Activated CD8-positive, alpha-beta T cell treated with anti-CD3 and anti-CD28 coated beads for 36 hours (primary cell): ENCODE measurements at places on chromosomes 16 and 17.
A peak's percentile ranks its signal among the peaks of the same experiment; 100 is the strongest.

- no peak for DNase-seq
Observed at GRCh38 chr17:14593956-14594355, 293.1 kb downstream of the HS3ST3B1 start.

- DNase-seq, result peak; percentile 61
Observed at GRCh38 chr17:41486809-41487530, 2.7 kb downstream of the KRT36 start.

DNA sequence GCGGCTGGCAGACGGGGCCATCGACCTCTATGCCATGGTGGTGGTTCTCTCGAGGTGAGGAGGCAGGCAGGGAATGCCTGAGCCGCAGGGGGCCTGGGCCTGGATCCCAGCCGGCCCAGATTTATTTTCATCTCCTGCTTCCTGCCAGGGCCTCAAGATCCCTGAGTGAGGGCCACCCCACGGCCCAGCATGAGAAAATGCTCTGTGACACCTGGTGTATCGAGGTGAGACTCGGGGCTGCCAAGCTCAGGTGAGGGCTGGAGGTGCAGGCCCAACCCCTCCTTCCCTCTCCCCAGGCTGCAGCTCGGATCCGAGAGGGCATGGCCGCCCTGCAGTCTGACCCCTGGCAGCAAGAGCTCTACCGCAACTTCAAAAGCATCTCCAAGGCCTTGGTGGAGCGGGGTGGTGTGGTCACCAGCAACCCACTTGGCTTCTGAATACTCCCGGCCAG is 4.9 kb downstream of the ACADVL start:
- DNase-seq, result no peak

DNA sequence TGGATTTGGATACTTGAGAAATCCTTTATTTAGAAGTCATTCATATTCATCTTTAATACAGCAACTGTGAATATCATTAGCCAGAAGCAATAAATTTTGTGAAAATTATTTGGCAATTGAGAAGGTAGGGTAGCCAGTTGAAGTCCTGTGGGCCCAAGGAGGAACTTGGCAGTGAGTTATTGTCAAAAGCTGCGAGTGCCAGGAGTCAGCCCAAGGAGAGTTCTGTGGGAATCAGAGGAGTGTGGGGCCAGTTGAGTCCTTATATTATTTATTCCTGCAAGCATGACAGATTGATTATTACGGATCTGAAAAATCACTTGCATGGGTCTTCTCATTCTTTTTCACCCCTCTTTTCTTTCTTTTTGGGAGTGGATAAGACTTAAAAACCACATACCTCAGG is 38.3 kb downstream of the PRKCA start:
- no peak for DNase-seq

- DNase-seq, result no peak
Observed at GRCh38 chr17:2712300-2713043, 908 bp upstream of the CLUH start.

GRCh38 chr17:35969558-35970380 is 11.5 kb downstream of the CCL16 start:
- DNase-seq, result peak; percentile 89

- DNase-seq, result no peak
Observed at GRCh38 chr17:2690165-2691068, 21.1 kb downstream of the CLUH start.

DNA sequence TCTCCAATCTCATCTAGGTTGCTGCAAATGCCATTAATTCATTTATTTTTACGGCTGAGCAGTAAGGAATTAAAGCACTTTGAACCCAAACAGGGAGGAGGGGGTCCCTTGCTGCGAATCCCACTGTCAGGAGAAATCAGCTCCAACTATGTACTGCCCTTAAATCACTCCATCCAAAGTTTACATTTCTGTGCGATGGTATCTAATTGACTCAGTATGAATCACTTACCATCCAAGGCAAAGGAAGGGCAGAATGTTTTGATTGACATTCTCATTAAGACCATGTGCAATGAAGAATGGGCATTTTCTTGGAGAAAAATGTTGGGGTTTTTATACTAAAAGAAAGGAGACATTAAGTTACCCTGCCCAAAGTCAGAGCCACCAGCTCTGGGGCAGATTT is 47.7 kb upstream of the XYLT1 start:
- no peak for DNase-seq

GRCh38 chr17:82236142-82236971 is 7.5 kb downstream of the SLC16A3 start:
- peak; percentile 74 for DNase-seq

- no peak for DNase-seq
Observed at GRCh38 chr17:18252160-18252559, 6.4 kb downstream of the FLII start.

DNA sequence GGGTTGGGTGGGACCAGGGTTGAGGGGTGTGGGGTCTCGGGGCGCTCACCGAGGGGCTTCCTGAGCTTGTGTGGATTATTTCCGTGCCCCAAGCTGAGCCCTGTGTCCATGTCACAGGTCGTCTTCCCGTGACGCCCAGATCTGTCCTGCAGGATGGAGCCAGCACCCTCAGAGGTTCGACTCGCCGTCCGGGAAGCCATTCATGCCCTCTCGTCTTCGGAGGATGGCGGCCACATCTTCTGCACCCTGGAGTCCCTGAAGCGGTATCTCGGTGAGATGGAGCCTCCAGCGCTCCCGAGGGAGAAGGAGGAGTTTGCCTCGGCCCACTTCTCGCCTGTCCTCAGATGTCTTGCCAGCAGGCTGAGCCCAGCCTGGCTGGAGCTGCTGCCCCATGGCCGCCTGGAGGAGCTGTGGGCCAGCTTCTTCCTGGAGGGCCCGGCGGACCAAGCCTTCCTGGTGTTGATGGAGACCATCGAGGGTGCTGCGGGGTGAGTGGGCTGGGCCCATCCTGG is 1.0 kb downstream of the TELO2 start:
- DNase-seq, result no peak
